ENCODE measurements at places on chromosomes 11 and 22.

DNA sequence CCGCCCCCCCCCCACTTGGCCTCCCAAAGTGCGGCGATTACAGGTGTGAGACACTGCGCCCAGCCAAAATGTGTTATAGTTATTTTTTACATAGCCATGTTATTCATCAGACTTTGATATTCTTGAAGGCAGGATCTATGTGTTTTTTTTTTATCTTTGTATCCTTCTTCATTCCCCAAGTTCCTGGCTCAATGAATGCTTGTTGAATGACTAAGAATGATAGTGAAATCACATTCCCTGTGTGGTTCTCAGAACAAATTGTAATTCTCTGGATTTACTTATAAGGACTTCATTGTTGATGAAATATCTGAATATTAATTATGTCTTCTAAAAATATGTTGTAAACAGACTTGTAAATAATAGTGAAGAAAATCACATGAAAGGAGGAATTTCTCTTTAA, 33.5 kb downstream of the MMP7 start:
- DNase-seq, result no peak

GRCh38 chr11:45390407-45390806, 104.3 kb upstream of the SYT13 start:
- DNase-seq, result no peak

GRCh38 chr11:86418513-86418912, 43.8 kb downstream of the CCDC81 start:
- DNase-seq, result no peak

GRCh38 chr11:47239852-47240251, 8.8 kb downstream of the ACP2 start:
- no peak for DNase-seq
